ENCODE measurements at places on chromosomes 12 and 14.

- H3K27me3 ChIP-seq, result no peaks in the 10 kb centered on the region
- H3K4me1 ChIP-seq, result no peaks in the 10 kb centered on the region
- no peak for DNase-seq
- no peaks in the 10 kb centered on the region for H3K36me3 ChIP-seq
Measured at GRCh38 chr12:115096588-115097397, 412.8 kb upstream of the TBX3 start.

GRCh38 chr12:108133482-108133881 lies 4.4 kb downstream of the WSCD2 start:
- no peak for DNase-seq
- peaks cover 23% of the 10 kb centered on the region for H3K4me1 ChIP-seq
- no peaks in the 10 kb centered on the region for H3K36me3 ChIP-seq
- H3K27me3 ChIP-seq, result no peaks in the 10 kb centered on the region
- H3K4me3 ChIP-seq, result no peak overlapping the region

- no peaks in the 10 kb centered on the region for H3K27me3 ChIP-seq
- DNase-seq, result no peak
Measured at GRCh38 chr12:28340261-28341045, 150.2 kb downstream of the CCDC91 start.

DNA sequence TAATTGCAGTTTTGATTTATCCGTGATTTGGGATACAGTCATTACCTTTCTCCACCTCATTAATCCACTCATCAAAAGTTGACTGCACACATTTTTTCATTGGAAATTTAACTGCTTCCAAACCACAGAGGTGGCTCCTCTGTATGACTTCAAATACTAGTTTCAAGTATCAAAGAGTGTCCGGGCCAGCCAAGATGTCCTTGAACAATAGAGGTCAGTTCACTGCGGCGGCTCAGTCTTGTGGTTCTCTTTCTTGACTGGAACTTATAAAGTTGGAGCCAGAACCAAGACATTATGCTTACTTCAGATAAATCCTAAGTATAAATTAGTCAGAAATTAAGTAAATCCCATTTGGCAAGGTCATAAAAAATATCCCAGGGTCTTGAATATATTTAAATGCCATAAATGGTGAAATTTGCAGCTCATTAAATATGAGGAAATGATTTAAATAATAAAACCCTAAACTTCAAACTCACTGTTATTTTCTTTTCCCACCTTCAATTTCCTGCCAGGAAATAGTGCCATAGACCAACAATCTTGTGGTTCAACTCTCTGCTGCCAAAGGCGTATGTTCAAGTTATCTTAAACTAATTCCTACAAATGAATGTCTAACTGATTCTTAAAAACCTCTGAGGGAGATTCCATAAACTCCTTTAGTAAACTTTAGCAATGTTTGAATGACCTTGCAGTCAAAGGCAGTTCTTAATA lies 360.8 kb downstream of the AEBP2 start:
- no peak for DNase-seq
- no peak overlapping the region for H3K27ac ChIP-seq
- no peaks in the 10 kb centered on the region for H3K27me3 ChIP-seq
- no peak overlapping the region for H3K4me3 ChIP-seq

DNA sequence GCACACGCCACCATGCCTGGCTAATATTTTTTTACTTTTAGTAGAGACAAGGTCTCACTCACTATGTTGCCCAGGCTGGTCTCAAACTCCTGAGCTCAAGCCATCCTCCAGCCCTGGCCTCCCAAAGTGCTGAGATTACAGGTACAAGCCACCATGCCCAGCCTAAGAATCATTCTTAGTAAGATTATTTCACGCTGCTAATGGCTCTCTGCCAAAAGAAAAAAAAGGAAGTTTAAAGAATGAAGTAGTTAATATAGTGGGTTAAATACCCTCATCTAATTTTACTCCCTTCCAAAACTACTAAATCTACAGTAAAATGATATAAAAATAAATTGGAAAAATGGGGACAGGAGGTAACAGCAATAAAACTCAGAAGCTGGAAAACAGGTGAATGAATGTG lies 2.6 kb downstream of the ETFRF1 start:
- H3K27ac ChIP-seq, result no peak overlapping the region
- H3K27me3 ChIP-seq, result no peaks in the 10 kb centered on the region
- H3K4me1 ChIP-seq, result peaks cover 14% of the 10 kb centered on the region
- DNase-seq, result no peak
- no peak overlapping the region for H3K4me3 ChIP-seq
- no peaks in the 10 kb centered on the region for H3K36me3 ChIP-seq

GRCh38 chr12:119378903-119379302 lies 44.4 kb downstream of the CCDC60 start:
- H3K4me1 ChIP-seq, result no peaks in the 10 kb centered on the region
- H3K36me3 ChIP-seq, result no peaks in the 10 kb centered on the region
- H3K27me3 ChIP-seq, result no peaks in the 10 kb centered on the region
- no peak overlapping the region for H3K27ac ChIP-seq
- no peak for DNase-seq
- H3K4me3 ChIP-seq, result no peak overlapping the region

- no peaks in the 10 kb centered on the region for H3K4me1 ChIP-seq
- H3K27me3 ChIP-seq, result no peaks in the 10 kb centered on the region
- H3K4me3 ChIP-seq, result no peak overlapping the region
- no peak for DNase-seq
- no peak overlapping the region for H3K27ac ChIP-seq
Measured at GRCh38 chr12:119328111-119328510, 6.4 kb upstream of the CCDC60 start.

DNA sequence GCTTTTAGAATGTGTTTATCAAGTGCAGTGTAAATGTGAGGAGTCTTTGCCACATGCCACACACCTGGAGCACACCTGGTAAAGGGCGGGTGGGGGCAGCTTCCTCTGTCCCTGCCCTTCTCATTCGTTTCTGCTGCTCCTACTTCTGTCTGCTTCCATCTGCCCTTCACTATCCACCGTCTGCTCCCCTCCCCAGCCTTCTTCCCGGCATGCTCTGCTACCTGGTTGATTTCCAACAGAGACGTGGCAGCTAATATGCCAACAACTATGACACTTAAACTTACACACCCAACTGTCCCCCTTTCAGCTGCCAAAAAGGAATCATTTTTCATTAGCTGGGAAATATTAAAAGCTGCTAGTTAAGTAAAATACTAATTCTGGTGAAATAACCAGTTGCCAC lies 9.1 kb upstream of the CARMIL3 start:
- H3K27me3 ChIP-seq, result no peaks in the 10 kb centered on the region
- H3K4me3 ChIP-seq, result no peak overlapping the region
- no peaks in the 10 kb centered on the region for H3K36me3 ChIP-seq
- no peak for DNase-seq

- no peak for DNase-seq
- no peaks in the 10 kb centered on the region for H3K27me3 ChIP-seq
- H3K4me3 ChIP-seq, result no peak overlapping the region
- H3K36me3 ChIP-seq, result no peaks in the 10 kb centered on the region
- H3K27ac ChIP-seq, result no peak overlapping the region
- H3K4me1 ChIP-seq, result no peaks in the 10 kb centered on the region
Measured at GRCh38 chr12:117350140-117350539, 11.3 kb downstream of the NOS1 start.

- no peak overlapping the region for H3K27ac ChIP-seq
- H3K27me3 ChIP-seq, result no peaks in the 10 kb centered on the region
- peaks cover 7% of the 10 kb centered on the region for H3K4me1 ChIP-seq
- DNase-seq, result no peak
- H3K36me3 ChIP-seq, result no peaks in the 10 kb centered on the region
Measured at GRCh38 chr12:90234472-90234871, 525.8 kb upstream of the ATP2B1 start.

DNA sequence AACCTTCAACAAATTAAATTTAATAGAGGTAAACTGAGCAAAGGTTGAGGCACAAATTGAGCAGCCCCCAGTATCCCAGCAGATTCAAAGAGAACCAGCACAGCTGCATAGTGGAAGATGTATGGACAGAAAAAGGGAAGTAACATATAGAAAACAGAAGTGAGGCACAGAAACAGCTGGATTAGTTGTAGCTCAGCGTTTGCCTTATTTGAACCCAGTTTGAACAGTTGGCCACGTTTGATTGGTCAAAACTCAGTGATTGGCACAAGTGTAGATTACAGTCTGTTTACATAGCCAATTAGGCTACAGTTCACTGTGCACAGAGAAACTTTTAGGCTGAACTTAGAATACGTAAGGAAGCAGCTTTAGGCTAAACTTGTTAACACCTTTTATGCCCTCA lies 315.5 kb downstream of the RMST start:
- H3K4me1 ChIP-seq, result no peaks in the 10 kb centered on the region
- H3K4me3 ChIP-seq, result no peak overlapping the region
- no peak for DNase-seq
- no peaks in the 10 kb centered on the region for H3K36me3 ChIP-seq
- H3K27ac ChIP-seq, result no peak overlapping the region

DNA sequence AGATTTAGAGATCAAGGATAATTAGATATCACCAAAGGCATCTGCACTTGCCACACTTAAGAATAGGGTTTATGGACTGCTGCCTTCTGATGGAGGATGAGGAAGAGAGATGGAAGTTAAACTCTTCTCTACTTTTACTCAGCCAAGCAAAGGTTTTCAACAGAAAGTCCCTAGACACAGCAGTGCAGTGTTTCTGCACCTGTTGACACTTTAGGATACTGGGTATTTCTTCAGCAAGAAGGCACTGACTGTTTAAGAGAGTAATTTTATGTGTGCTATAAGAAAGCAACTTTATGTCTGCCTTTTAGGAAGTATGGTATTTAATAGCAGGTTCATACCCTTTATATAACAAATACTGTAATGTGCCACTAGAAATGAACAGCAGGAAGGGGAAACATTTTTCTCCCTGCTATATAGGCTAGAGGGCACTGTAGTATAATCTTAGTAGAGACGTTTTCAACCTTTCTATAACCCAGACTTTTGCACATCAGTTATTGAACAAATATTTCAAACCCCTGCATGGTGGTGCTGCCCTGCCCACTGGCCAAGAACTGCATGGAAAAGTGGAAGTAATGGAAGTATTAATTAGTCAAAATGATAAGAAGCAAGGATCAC lies 225.0 kb upstream of the GRIP1 start:
- H3K36me3 ChIP-seq, result no peaks in the 10 kb centered on the region
- no peaks in the 10 kb centered on the region for H3K27me3 ChIP-seq
- no peak for DNase-seq
- H3K4me3 ChIP-seq, result no peak overlapping the region

- H3K4me3 ChIP-seq, result no peak overlapping the region
- H3K4me1 ChIP-seq, result no peaks in the 10 kb centered on the region
- H3K27me3 ChIP-seq, result no peaks in the 10 kb centered on the region
- H3K36me3 ChIP-seq, result no peaks in the 10 kb centered on the region
- DNase-seq, result no peak
Measured at GRCh38 chr12:56834886-56835285, 71.8 kb downstream of the HSD17B6 start.

DNA sequence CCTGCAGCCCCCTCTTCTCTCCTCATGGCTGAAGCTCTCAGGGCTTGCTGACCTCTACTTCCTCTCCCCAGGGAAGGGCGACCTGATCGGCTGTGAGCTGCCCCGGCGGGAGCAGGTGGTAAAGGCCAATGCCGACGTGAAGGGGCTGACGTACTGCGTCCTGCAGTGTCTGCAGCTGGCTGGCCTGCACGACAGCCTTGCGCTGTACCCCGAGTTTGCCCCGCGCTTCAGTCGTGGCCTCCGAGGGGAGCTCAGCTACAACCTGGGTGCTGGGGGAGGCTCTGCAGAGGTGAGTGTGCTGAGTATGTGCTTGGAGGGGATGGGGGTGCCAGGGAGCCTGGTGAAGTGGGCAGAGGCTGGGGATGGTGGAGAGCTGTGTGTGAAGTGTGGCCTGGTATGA lies 13.7 kb downstream of the MCRS1 start:
- no peak overlapping the region for H3K27ac ChIP-seq
- DNase-seq, result no peak
- no peak overlapping the region for H3K4me3 ChIP-seq
- H3K27me3 ChIP-seq, result no peaks in the 10 kb centered on the region
- peaks cover 5% of the 10 kb centered on the region for H3K4me1 ChIP-seq
- peaks cover 5% of the 10 kb centered on the region for H3K36me3 ChIP-seq

GRCh38 chr12:56193025-56193578 lies 3.8 kb upstream of the SMARCC2 start:
- H3K27ac ChIP-seq, result no peak overlapping the region
- H3K4me1 ChIP-seq, result no peaks in the 10 kb centered on the region
- no peaks in the 10 kb centered on the region for H3K27me3 ChIP-seq
- H3K4me3 ChIP-seq, result no peak overlapping the region
- H3K36me3 ChIP-seq, result no peaks in the 10 kb centered on the region

GRCh38 chr14:76880449-76880848 lies 54.2 kb downstream of the LRRC74A start:
- no peak for DNase-seq
- no peaks in the 10 kb centered on the region for H3K36me3 ChIP-seq
- no peak overlapping the region for H3K27ac ChIP-seq
- no peaks in the 10 kb centered on the region for H3K4me1 ChIP-seq

DNA sequence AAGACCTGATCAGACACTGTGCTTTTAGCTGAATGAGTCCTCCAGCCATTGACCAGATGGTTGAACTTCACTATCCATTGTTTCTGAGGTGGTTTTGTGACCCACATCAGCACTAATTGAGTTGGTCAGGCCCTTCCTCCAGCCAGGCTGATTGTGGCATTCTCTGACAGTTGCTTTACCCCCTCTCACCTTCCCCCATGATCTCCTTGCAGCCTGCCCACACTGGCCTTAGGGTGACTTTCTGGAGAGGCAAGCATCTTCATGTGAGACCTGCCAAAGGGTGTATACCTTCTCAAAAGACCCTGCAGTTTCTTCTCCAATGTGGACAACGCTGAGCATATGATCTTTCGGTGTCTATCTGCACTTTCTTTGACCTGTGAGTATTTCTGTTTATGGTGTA lies 83.9 kb downstream of the GPATCH2L start:
- peaks cover 6% of the 10 kb centered on the region for H3K36me3 ChIP-seq
- no peak overlapping the region for H3K4me3 ChIP-seq
- DNase-seq, result no peak
- no peaks in the 10 kb centered on the region for H3K4me1 ChIP-seq
- no peak overlapping the region for H3K27ac ChIP-seq

DNA sequence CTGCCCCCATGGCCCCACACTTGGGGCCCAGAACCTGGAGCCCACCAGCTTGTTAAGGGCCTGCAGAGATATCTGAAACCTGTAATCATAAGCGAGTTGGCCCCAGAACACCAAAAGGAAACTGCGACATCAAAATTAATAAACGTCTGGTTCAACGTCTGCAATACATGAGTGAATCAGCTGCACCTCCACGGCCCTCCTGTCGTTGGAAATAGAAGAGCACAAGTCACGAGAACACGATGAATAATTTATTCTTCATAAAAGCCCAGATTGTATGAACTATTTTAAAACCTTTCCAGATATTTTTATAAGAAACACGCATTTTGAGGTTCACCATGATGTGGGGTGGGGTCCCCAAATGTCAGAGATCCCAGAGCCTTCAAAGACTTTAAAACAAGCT lies 9.7 kb upstream of the CMKLR1 start:
- no peak overlapping the region for H3K27ac ChIP-seq
- H3K27me3 ChIP-seq, result no peaks in the 10 kb centered on the region
- DNase-seq, result no peak
- H3K4me1 ChIP-seq, result no peaks in the 10 kb centered on the region
- no peaks in the 10 kb centered on the region for H3K36me3 ChIP-seq

Data from tibial nerve (tissue), 4 donors.